ENCODE measurements at places on chromosomes 4 and X. TPM values are rescaled to one million over a fixed set of nuclear protein-coding genes. Genes with fewer than 3 reads are reported as not detected.
A peak's percentile ranks its signal among the peaks of the same experiment; 100 is the strongest.

DNA sequence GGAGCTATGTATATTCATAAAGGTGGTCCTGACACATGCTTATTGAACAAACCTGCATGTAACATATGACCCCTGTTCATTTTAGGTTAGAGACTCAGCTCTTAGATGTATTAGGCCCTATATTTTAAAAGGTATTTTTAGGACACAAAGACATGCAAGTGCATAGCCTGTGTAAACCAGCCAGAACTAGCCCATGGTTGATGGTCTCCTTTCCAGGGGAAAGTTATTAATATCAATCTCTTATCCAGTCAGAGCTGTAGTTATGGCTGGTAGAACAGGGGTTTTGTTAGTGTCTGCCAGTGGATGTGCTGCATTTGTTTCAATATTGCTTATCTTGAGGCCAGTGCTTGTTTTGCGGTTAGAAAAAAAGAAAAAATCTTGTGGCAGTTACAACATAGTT, 488.6 kb downstream of the KCTD8 start:
- DNase-seq: no peak
- H3K4me3 ChIP-seq: no peak overlapping the region
- no peak overlapping the region for H3K27ac ChIP-seq
- no peaks in the 10 kb centered on the region for H3K4me1 ChIP-seq
- no peaks in the 10 kb centered on the region for H3K36me3 ChIP-seq

GRCh38 chrX:72046447-72046846, 85.3 kb downstream of the RTL5 start:
- no peak overlapping the region for H3K27ac ChIP-seq
- H3K4me3 ChIP-seq: no peak overlapping the region
- no peaks in the 10 kb centered on the region for H3K4me1 ChIP-seq
- DNase-seq: no peak

- peaks cover 40% of the 10 kb centered on the region for H3K4me1 ChIP-seq
- H3K27me3 ChIP-seq: no peaks in the 10 kb centered on the region
- H3K27ac ChIP-seq: no peak overlapping the region
- no peak overlapping the region for H3K4me3 ChIP-seq
- no peaks in the 10 kb centered on the region for H3K36me3 ChIP-seq
- DNase-seq: no peak
These were observed 48.7 kb downstream of the STIM2 start for GRCh38 chr4:26909369-26909768.

- no peaks in the 10 kb centered on the region for H3K36me3 ChIP-seq
- H3K27ac ChIP-seq: peak overlapping the region; percentile 80
- H3K4me3 ChIP-seq: peak overlapping the region; percentile 78
- H3K4me1 ChIP-seq: no peaks in the 10 kb centered on the region
- no peak for DNase-seq
- no peaks in the 10 kb centered on the region for H3K27me3 ChIP-seq
These were observed 617 bp upstream of the MRFAP1L1 start for GRCh38 chr4:6710282-6710681.

- no peak for DNase-seq
- no peak overlapping the region for H3K27ac ChIP-seq
- no peak overlapping the region for H3K4me3 ChIP-seq
- H3K27me3 ChIP-seq: no peaks in the 10 kb centered on the region
These were observed 132.8 kb downstream of the KCNIP4 start for GRCh38 chr4:21815651-21816377.

- no peak overlapping the region for H3K27ac ChIP-seq
- DNase-seq: no peak
- no peak overlapping the region for H3K4me3 ChIP-seq
- H3K36me3 ChIP-seq: no peaks in the 10 kb centered on the region
- H3K4me1 ChIP-seq: no peaks in the 10 kb centered on the region
- peaks cover 4% of the 10 kb centered on the region for H3K27me3 ChIP-seq
These were observed 17.2 kb downstream of the XPNPEP2 start for GRCh38 chrX:129755779-129756650.

GRCh38 chr4:8292478-8293107, 23.0 kb downstream of the HTRA3 start:
- H3K4me1 ChIP-seq: no peaks in the 10 kb centered on the region
- H3K27me3 ChIP-seq: no peaks in the 10 kb centered on the region
- peaks cover 13% of the 10 kb centered on the region for H3K36me3 ChIP-seq
- H3K27ac ChIP-seq: no peak overlapping the region
- no peak overlapping the region for H3K4me3 ChIP-seq

USP26 gene
- not detected for total RNA-seq

TSC22D3 gene
- 1,930 TPM for total RNA-seq

SLC25A4 gene
- 23.7 TPM for total RNA-seq

PAGE2B gene
- total RNA-seq: not detected

ARMCX6 gene
- total RNA-seq: 16.5 TPM

PCDH10 gene
- total RNA-seq: 10.5 TPM

Data from tibial nerve (tissue), 4 donors.